ENCODE measurements at places on chromosomes 12 and 14.

DNA sequence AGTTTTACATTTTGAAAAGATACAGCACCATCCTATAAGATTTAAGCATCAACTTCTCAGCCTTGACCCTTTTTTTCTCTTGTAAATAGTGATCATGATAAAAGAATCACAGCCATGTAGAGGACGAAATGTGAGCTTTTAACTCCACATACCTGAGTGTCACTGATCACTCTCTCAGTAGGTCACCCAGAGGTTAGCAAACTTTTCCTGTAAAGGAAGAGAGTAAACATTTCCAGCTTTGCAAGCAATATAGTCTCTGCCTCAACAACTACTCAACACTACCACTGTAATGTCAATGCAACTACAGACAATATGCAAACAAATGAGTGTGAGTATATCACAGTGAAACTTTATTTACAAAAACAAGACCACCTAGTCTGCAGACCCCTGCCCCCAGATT, 912.1 kb downstream of the DIO2 start:
- DNase-seq, result no peak

DNA sequence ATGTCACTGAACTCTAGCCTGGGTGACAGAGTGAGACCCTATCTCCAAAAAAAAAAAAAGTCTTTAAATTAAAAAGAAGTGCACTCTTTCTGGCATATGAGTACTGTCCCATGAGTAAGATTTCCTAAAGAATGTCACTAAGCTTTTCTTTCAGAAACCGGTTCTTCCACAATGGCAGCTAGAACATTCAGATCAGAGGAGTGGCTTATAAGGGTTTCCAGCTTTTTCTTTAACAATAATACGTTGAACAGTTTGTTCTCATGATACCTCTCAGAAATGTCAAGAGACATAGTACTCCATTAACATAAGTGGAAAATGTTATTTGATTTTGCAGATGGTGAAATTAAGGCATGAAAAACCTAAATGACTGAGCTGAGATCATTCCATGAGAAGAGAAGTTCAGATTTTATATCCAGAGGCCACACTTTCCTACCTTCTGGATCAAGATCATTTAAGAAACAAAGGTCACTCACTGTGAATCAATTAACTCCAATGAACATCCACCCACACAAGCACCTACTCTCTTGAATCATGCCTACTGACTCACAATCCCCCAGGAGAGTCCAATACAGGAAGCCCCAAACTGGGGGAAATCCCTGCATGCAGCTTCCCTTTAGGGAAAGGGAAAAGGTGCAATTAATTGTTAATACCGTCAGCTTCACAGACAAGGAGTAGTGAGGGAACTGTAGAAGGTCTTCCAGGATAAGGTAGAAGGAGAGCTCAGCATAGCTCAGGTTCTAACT, 86.9 kb downstream of the SPTSSA start:
- DNase-seq, result no peak

- DNase-seq, result no peak
Observed at GRCh38 chr12:124545508-124546418, 21.6 kb downstream of the NCOR2 start.

DNA sequence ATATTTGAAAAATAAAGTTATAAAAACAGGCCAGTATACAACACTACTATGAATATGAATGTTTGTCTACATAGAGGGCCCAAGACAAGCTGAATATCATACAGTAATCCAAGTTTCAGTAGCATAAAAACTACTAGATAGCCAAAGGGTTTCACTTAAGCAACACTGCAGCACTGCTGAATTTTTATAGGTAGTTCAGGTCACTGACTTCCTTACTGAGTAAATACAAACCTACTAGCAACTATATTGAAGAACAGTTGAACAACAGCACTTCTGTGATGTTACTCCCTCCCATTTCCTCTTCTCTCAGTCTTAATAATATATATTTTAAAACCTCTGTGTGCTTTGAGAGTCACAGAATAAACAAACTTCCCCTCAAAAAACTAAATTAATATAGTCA, 42.7 kb downstream of the GTF2A1 start:
- no peak for DNase-seq

DNA sequence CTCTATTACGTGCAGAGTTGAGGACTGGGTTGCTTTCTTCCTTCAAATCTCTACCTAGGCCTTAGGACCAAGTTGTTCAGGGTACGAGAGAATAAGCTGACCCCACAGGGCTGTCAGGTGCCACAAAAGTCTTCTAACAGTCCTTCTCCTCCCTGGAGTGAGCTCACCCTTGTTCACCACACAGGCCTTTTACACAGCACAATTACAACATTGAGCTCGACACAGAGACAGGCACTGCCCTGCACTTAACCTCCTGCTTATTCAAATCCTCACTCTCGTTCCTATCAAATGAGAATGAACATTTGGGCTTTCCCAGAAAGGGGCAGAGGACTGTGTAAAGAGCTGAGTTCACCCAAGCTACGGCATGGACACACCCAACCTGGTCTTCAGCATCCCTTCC, 2.4 kb downstream of the GALNT6 start:
- no peak for DNase-seq

DNA sequence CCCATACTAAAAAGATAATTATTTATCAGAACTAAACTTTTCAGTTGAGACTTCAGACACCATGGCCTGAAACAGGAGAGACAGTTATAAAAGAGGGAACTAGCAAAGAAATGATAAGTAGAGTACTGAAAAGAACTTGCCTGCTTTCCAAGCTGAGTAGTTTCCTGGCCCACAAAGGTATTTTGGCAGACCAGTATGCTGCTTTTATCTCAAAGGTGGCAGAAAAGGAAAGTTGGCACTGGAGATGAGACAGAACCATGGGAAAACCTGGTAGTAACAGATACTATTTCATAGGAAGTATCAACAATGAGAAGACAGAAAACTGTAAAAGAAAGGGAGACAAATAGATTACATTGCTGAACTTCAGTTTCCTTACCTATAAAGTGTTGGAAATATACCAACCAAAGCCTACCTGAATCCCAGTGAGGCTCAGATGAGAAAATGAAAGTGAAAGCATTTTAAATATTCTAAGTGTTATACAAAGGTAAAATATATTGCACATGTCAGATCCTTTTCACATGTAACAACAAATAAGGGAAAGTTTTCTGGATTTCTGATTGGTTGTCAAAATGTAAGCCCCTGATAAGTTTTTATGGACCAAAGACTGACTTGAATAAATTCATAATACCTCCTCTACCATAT, 155.3 kb upstream of the FSCB start:
- no peak for DNase-seq

DNA sequence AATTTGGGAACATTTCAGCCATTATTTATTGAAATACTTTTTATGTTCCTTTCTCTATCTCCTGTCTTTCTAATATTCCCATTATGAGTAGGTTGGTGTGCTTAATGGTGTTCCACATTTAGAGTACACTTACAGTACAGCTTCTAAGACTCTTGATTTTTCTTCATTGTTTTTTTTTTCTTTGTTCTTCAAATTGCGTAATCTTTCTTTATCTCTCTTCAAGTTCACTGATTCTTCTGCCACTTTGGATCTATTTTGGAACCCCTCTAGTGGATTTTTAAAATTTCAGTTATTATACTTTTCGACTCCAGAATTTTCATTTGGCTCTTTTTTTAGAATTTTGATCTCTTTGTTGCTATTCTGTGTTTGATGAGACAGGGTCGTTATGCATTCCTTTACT, 157.7 kb downstream of the ADGRD1 start:
- no peak for DNase-seq

- no peak for DNase-seq
Observed at GRCh38 chr12:100755186-100755585, 39.4 kb upstream of the ANO4 start.

DNA sequence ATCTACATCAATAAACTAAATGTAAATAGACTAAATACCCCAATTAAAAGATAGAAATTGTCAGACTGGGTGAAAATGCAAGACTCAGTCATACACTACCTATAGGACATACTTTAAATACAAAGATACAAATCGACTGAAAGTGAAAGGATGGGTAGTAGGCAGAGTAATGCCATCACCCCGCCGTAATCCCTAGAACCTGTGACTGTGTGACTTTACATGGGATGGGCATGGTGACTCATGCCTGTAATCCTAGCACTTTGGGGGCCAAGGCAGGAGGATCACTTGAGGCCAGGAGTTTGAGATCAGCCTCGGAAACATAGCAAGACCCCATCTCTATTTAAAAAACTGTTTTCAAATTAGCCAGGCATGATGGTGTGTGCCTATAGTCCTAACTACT, 2.6 kb upstream of the EVL start:
- DNase-seq, result no peak

DNA sequence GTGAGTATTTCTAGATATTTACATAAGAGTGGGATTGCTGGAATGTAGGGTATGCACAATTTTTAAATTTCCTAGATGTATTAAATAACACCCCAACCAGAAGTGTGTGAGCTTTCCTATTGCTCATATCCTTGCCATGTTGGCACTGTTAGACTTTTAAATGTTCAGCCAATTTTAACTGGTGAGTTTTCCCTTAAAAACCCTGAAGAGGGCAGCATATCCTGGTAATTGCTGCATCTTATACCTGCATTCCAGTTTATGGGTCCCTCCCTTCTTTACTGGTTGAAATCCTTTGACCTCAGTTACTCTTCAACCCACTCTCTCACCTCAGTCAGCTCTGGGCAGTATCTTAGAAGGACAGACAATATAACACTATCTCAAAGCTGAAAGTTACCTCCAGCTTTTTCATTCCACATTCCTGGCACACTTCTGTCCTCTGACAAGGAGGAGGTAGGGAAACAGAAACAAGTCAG, 270.6 kb downstream of the PAWR start:
- DNase-seq, result no peak

- DNase-seq, result no peak
Observed at GRCh38 chr12:63822352-63822751, 22.1 kb upstream of the SRGAP1 start.

DNA sequence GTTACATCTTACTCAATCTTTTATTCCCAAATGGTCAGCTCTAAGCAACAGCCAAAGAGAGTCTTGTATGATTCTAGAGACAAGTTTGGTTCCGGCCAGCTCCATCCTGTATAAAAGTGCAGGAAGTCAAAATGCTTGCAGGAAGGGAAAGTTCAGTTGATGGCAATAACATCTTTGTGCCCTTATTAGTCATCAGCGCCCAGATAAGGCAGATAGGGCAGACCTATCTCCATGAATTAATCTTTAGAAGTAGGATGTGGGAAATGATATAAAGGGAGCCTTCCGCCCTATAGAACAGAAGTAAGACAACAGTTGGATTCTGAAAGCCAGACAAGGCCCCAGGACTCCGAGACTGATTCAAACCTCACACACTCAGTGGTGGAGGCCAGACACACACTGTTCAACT, 6.4 kb downstream of the GNS start:
- no peak for DNase-seq

- DNase-seq, result no peak
Observed at GRCh38 chr12:30646821-30647220, 48.8 kb downstream of the IPO8 start.

DNA sequence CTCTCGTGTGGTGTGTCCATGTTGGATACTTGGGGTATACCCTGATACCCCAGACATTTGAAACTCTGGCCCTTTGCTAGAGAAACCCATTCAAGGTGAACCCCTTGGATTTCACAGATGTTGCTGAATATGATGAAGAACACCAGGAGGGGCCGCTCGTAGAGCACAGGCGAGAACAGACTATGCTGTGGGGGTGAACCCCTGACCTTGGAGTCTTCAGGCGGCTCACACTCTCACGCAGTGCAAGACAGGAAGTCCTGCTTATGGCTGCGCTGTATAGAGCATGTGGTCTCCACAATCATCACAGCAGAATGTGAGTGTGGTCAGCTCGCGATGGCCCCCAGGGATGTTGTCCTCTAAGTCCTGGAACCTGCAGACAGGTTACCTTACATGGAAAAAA, 60.4 kb downstream of the SLC15A4 start:
- no peak for DNase-seq

DNA sequence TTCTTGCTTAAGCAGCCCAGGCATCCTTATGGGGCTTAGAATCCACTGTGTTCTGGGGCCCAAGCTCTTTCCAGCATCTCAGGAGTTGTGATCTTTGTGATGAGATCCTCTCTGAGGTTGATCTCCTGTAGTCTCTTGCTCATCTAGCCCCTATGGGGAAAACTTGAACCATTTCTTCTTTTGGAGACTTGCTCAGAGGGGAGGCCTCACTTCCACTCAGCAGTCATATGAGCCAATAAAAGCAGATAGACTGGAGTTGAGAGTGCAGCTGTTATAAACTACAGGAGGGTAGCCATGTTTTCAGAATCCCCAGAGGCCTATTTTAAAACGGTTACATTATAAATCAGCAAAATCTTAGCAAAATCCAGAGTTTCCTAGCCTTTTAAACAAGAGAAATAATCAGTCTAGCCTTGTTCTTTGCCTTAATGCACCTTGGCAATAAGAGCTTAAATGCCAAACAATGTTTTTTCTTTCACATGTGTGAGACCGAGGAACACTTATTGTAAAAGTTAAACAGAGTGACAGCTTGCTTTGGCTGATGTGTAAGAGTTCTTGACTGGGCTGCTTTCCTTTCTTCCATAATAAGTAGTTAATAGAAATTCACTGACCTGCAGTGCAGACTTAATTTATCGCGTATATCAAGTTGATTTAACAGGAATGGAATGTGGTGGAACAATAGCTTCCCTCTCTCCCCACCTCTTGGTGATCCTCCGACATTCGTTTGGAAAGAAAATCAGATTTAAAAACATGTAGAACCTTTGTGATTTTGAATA, 168.3 kb downstream of the NEDD1 start:
- no peak for DNase-seq

GRCh38 chr12:23399402-23399933, 550.0 kb downstream of the SOX5 start:
- peak; percentile 56 for DNase-seq

GRCh38 chr12:11870041-11870451, 200.7 kb upstream of the BCL2L14 start:
- no peak for DNase-seq

DNA sequence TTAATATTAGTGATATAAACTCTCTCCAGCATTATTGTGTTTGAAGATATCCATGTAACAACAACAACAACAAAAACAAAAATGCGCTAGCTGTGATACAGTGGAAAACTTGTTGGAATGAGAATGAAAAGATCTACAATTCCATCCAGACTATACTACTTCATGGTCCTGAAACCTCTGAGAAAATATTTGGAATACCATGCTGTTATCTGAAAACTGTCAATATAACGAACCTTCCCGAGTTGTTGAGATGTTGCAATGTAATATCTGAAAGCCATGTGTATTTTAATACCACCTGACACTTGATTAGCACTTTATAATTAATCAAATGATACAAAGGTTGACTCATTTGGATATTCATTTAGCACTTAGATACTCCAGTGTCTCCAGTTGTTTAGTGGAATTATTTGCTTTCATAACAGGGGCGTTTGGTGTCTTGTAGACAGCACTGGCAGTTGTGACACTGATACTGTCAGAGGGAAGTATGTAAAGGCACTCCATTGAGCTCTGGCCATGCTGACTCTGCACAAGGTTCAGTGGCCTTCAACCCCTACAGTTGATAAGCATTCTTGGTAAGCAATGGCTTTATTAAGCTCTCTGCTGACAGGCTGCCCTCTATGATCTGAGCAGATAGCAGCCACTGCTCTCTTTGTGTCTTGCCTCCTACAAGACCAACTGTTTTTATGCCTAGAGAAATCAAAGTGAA, 447.1 kb upstream of the SEL1L start:
- no peak for DNase-seq

GRCh38 chr12:1890810-1891209, 27.6 kb downstream of the CACNA2D4 start:
- DNase-seq, result no peak

Measured in BE2C (cell line).